Suprapubic skin (tissue), 4 donors: ENCODE measurements at places on chromosomes 16 and 17. TPM values are rescaled to one million over a fixed set of nuclear protein-coding genes. Genes with fewer than 3 reads are reported as not detected.

Gene BFAR
- 51.4 TPM for total RNA-seq

Gene DRC3
- total RNA-seq, result 10.6 TPM

Gene TBX4
- 0.56 TPM for total RNA-seq

Gene ATP2C2
- 43.0 TPM for total RNA-seq

Gene MT4
- 1,552 TPM for total RNA-seq

DNA sequence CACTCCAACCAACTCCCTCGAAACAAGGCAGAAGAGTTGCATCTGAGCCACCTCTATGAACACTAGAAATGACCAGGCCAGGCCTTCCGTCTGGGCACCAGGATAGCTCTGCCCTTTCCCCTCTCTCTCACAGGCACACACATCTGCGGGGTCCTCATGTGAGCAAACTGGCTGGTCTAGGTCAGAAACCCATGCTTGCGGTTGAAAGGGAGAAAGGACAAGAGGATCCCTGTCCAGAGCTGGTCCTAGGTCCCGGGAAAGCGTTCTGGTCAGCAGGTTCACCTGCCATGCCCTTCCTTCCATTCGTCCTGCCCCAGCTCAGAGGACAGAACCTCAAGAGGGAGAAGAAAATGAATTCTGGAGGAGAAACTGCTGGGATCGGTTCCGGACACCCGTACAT, 2.7 kb downstream of the MNT start:
- no peaks in the 10 kb centered on the region for H3K27me3 ChIP-seq
- H3K4me3 ChIP-seq, result peak overlapping the region; percentile 91
- peak overlapping the region; percentile 99 for H3K27ac ChIP-seq
- no peaks in the 10 kb centered on the region for H3K36me3 ChIP-seq

DNA sequence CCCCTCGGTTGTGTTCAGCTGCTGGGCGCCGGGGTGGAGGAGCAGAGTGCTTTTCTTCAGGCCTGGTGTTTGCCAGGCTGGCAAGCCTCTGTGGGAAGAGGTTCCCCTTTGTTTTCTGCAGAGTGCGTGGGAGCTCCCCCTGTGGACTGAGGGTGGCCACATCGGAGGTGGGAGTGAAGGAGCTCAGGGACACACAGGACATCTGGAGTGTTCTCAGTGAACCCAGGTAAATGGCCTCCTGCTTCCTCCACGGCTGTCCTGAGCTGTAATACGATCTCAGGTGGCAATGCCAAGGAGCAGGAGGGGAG, 39.2 kb upstream of the IRF8 start:
- H3K4me3 ChIP-seq, result no peak overlapping the region
- no peak overlapping the region for H3K27ac ChIP-seq
- no peaks in the 10 kb centered on the region for H3K4me1 ChIP-seq
- no peaks in the 10 kb centered on the region for H3K36me3 ChIP-seq
- no peak for DNase-seq

DNA sequence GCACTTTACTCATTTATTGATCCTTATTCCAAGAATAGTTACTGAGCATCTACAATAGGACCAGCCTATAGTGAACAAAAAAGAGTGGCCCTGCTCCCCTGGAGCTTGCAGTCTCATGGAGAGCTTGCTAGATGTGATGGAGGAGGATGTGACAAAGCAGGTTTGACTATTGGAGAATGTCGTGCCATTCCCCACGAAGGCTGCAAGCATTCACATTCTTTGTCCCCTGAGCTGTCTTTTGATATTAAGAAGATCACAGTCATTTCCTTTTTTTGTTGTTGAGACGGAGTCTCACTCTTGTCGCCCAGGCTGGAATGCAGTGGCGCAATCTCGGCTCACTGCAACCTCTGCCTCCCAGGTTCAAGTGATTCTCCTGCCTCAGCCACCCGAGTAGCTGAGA, 115.0 kb upstream of the ADAMTS18 start:
- no peak for DNase-seq
- H3K27ac ChIP-seq, result no peak overlapping the region
- no peaks in the 10 kb centered on the region for H3K27me3 ChIP-seq
- H3K36me3 ChIP-seq, result no peaks in the 10 kb centered on the region

GRCh38 chr16:21574372-21574771, 25.0 kb upstream of the METTL9 start:
- no peaks in the 10 kb centered on the region for H3K4me1 ChIP-seq
- H3K36me3 ChIP-seq, result no peaks in the 10 kb centered on the region
- H3K27me3 ChIP-seq, result peaks cover 3% of the 10 kb centered on the region
- no peak overlapping the region for H3K27ac ChIP-seq
- no peak for DNase-seq
- H3K4me3 ChIP-seq, result no peak overlapping the region

DNA sequence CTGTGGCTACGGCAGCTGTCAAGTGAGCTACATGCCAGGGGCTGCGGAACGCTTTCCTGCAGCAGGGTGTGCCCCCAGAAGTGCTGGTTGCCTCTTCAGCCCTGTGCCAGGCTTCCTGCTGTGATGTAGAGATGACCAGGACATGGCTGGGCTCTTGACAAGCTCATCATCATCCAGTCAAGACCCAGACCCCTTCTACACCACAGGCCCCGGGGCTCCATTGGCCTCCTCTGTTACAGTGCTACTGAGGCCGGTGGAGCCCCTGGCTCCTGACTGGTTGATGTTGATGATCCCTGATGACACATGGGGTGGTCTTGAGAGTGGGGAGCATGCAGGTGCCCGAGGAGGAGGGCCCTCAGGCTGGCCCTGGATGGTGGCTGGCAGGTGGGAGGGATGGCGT, 50.1 kb downstream of the B9D1 start:
- no peak overlapping the region for H3K4me3 ChIP-seq
- no peaks in the 10 kb centered on the region for H3K27me3 ChIP-seq
- H3K4me1 ChIP-seq, result peaks cover 33% of the 10 kb centered on the region
- H3K36me3 ChIP-seq, result peaks cover 55% of the 10 kb centered on the region

GRCh38 chr17:19719355-19720209, 3.2 kb upstream of the SLC47A2 start:
- DNase-seq, result no peak
- no peak overlapping the region for H3K27ac ChIP-seq
- H3K4me1 ChIP-seq, result peaks cover 63% of the 10 kb centered on the region

- no peaks in the 10 kb centered on the region for H3K36me3 ChIP-seq
- H3K4me1 ChIP-seq, result peaks cover 4% of the 10 kb centered on the region
- DNase-seq, result no peak
- H3K27me3 ChIP-seq, result no peaks in the 10 kb centered on the region
- H3K27ac ChIP-seq, result no peak overlapping the region
Measured at GRCh38 chr16:75326333-75326732, 74.9 kb upstream of the BCAR1 start.

GRCh38 chr16:69217433-69217832, 30.5 kb downstream of the SNTB2 start:
- H3K27ac ChIP-seq, result no peak overlapping the region
- no peaks in the 10 kb centered on the region for H3K27me3 ChIP-seq
- peaks cover 18% of the 10 kb centered on the region for H3K4me1 ChIP-seq
- no peak overlapping the region for H3K4me3 ChIP-seq

DNA sequence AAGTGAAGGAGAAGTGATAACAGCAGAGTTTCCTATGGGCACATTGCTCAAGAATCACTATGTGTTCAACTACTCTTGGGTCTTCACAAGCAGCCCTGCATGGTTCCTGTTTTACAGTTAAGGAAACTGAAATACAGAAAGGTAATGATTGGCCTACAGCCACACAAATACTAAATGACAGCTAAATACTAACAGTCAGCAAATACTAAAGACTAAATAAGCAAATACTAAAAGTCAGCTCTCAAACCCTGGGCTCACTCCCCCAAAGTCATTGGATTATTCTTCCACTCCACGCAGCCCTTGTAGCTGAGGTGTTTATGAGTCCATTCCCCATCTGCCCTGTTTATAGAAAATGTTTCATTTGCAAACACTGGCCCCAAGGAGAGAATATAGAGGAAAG, 372.7 kb upstream of the CDH11 start:
- H3K4me3 ChIP-seq, result no peak overlapping the region
- no peaks in the 10 kb centered on the region for H3K36me3 ChIP-seq
- H3K27me3 ChIP-seq, result no peaks in the 10 kb centered on the region
- H3K27ac ChIP-seq, result no peak overlapping the region
- no peak for DNase-seq

DNA sequence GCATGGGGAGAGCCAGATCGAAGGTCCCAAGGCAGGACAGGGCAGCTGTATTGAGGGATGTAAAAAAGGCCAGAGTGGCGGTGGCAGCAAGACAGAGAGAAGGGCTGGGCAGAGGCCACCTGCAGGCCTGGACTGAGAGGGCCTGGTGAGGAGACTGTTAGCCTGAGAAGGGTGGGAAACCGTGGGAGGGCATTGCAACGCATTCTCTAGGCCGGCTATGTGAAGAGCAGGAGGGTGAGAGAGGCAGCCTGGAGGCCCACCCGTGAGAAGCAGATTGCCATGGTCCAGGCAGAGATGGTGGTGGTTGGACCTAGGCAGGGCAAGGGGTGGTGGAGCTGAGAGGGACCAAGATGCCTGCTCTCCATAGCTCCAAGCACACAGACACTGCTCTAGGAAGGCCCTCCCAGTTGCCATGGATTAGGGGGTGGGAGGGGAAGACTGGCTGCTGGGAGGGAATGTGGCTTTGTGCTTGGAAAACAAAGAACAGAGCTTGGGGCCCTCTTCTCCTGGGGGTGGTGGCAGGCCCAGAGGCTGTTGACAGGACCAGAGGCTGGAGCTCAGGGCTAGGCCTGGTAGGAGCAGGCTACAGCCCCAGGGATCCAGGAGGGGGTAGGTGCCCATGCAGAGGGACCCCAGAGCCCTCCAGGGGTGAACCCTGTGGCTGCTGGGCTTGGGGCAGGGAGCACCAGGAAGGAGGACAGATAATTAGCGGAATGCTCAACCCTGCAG, 12.4 kb upstream of the TCAP start:
- no peak for DNase-seq
- peaks cover 25% of the 10 kb centered on the region for H3K4me1 ChIP-seq
- H3K4me3 ChIP-seq, result no peak overlapping the region
- H3K36me3 ChIP-seq, result peaks cover 24% of the 10 kb centered on the region
- H3K27ac ChIP-seq, result peak overlapping the region; percentile 28
- H3K27me3 ChIP-seq, result no peaks in the 10 kb centered on the region

- H3K36me3 ChIP-seq, result no peaks in the 10 kb centered on the region
- DNase-seq, result no peak
- H3K27me3 ChIP-seq, result peaks cover under 1% of the 10 kb centered on the region
- H3K4me3 ChIP-seq, result no peak overlapping the region
Measured at GRCh38 chr16:46850619-46851555, 19.9 kb upstream of the C16orf87 start.

DNA sequence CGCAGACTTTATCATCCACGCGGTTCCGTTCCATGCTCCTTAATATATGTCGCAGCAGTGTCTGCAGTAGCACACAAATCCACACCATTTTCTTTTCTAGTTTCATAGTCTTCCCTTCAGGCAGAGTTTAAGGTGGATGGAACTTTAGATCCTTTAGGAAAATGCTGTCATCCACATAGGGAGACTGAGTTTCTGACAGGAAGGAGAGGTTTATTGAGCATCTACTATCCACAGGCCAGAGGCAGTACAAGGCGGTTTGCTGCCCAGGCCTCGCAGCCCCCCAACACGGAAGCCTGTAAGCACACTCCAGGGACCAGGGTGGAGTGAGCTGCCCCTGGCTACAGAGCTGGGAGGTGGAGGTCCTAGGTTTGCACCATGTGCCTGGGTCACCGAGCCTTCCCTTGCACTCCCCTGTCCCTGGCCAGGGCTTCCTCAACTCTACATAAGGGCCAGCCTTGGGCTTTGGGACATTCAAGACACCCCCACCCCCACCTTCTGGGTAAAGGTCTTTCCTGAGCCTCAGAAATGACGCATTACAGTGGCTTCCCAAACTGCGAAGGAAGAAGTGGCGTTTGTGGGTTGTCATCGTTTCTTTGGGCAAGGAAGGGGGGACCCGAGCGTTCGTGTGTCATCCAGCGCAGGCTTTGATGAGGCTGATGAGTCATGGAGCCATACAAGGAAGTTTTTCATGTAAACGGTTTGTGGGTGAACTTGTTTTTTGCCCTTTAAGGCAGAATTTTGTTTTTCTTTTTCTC, 146.5 kb upstream of the PLCG2 start:
- H3K4me3 ChIP-seq, result no peak overlapping the region
- H3K27me3 ChIP-seq, result no peaks in the 10 kb centered on the region
- no peak for DNase-seq
- no peaks in the 10 kb centered on the region for H3K36me3 ChIP-seq

GRCh38 chr16:19589106-19589505, 33.6 kb downstream of the VPS35L start:
- no peak overlapping the region for H3K4me3 ChIP-seq
- peaks cover 8% of the 10 kb centered on the region for H3K4me1 ChIP-seq
- peaks cover 39% of the 10 kb centered on the region for H3K36me3 ChIP-seq
- DNase-seq, result no peak
- no peaks in the 10 kb centered on the region for H3K27me3 ChIP-seq
- H3K27ac ChIP-seq, result peak overlapping the region; percentile 60

GRCh38 chr17:20927308-20927977, 115.4 kb downstream of the USP22 start:
- no peaks in the 10 kb centered on the region for H3K27me3 ChIP-seq
- H3K4me1 ChIP-seq, result no peaks in the 10 kb centered on the region
- no peak overlapping the region for H3K27ac ChIP-seq
- H3K36me3 ChIP-seq, result no peaks in the 10 kb centered on the region
- no peak overlapping the region for H3K4me3 ChIP-seq

DNA sequence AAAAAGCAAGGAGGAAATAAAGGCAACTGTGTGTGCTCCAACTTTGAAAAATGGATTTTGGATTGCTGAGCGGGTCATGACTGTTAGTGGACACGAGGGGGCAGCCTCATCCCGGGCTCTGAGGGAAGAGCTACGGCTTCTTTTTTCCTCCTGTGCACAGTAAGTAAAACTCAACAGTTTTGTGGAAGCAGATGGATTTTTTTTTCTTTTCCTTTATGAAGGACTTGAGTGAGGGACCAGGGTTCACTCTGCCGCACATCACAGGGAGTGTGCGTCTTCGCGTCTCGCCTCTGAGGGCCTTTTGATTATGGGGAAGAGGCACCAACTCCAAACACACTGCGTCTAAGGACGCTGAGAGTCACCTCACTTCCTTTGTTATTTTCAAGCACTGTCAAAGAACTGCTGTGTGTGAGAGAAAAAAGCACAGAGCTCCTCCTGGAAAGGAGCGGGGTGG, 80.3 kb upstream of the GOT2 start:
- peak overlapping the region; percentile 9 for H3K4me3 ChIP-seq
- peaks cover 6% of the 10 kb centered on the region for H3K4me1 ChIP-seq
- no peak overlapping the region for H3K27ac ChIP-seq
- H3K36me3 ChIP-seq, result no peaks in the 10 kb centered on the region

DNA sequence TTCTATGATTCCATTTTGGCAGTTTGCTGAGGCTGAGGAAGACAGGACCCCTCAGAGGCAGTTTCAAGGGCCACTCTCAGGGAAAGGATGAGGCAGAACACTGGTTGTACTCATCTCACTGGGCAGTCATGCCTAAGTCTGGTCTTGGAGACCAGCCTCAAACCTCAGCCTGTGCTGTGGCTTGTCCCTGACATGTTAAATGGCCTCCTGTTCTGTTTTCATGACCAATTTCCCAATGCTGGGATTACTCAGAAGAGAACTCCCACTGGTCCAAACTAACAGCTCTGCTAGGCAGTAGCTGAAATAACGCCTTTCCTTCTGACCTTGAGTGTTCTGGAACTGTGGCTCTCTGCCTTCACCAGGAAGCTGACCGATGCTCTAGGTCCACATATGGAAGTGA, 8.4 kb upstream of the SPDYE4 start:
- no peak overlapping the region for H3K4me3 ChIP-seq
- DNase-seq, result no peak
- peaks cover 15% of the 10 kb centered on the region for H3K27me3 ChIP-seq
